Posterior vena cava (tissue), 2 donors: ENCODE measurements at places on chromosomes 16 and 17. TPM values are rescaled to one million over a fixed set of nuclear protein-coding genes. Genes with fewer than 3 reads are reported as not detected.
A peak's percentile ranks its signal among the peaks of the same experiment; 100 is the strongest.

GRCh38 chr17:27631897-27632725, 1.1 kb downstream of the LGALS9 start:
- DNase-seq, result peak; percentile 63

DNA sequence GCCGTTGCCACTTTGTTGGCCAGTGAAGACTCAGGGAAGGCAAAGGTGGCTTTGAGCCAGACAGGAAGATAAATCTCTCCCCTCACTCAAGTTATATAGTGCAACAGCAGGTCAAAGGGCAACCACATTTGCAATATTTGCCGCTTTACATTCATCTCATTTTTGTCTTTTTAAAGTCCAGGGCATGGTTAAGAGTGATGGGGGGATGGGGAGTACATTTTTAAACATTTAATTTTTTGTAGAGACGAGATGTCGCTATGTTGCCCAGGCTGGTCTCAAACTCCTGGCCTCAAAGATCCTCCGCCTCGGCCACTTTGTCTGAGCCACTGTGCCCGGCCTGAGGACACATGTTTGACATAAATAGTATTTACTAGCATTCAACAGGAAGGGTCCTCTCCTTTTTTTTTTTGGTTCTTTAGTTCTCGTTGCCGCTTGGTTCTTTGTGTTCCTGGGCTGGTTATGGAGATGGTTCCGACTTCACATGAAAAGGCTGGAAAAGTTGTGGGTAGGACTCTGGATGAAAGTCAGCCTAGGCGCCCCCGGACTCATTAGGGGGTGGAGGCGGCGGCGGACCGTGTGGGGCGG, 95.7 kb downstream of the RAB11FIP4 start:
- DNase-seq, result no peak

- no peak for DNase-seq
Observed at GRCh38 chr16:72875291-72876031, 172.5 kb downstream of the ZFHX3 start.

DNA sequence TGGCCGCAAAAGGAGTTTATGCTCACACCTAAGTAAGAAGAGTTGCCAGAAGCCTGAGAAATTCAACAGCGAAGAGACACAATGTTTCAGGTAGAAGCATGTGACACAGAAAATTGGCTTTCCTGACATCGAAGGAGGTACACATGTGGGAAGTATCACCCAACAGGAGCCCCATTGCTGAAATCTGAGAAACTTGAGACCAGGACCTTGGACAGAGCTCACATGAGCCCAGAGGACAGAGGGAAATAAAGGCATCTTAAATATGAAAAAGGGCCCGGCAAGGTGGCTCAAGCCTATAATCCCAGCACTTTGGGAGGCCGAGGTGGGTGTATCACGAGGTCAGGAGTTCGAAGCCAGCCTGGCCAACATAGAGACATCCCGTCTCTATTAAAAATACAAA, 304.1 kb upstream of the C16orf82 start:
- DNase-seq, result no peak

DNA sequence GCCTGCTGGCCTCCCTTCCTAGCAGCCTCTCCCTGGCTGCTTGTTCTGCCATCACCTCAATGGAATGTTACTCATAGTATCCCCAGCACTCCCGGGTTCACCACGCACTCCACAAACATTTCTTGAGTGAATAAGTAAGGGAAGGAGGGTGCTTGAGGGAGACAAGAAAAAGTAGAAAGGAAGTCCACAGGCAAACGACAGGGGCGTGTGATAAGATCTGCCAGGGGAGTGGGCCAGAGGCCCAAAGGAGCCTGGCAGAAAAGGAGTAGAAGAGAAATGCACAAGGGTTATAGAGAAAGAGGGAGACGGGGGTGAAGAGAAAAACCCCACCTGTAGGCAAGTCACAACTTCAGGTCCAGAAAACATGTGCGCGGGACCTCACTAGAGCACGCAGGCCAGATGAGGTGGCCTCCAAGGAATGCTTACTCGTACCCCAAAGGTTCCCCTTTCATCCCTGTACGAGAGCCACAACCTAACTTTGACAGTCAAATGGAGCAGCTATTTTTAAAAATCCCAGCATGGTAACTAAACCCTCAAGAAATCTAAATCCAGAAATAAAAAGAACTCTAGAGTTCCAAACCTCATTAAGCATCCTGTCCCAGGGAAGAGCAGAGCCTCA, 6.6 kb downstream of the ZDHHC7 start:
- DNase-seq, result no peak

The EMP2 gene
- 68.5 TPM for total RNA-seq

The ACSF2 gene
- total RNA-seq, result 14.9 TPM

The SEPTIN1 gene
- total RNA-seq, result 1.6 TPM

The KRT27 gene
- not detected for total RNA-seq

The SLC47A1 gene
- total RNA-seq, result 3.4 TPM

The TMIGD1 gene
- not detected for total RNA-seq

The SLC38A8 gene
- total RNA-seq, result not detected
